ENCODE measurements at places on chromosomes 3 and 15.

DNA sequence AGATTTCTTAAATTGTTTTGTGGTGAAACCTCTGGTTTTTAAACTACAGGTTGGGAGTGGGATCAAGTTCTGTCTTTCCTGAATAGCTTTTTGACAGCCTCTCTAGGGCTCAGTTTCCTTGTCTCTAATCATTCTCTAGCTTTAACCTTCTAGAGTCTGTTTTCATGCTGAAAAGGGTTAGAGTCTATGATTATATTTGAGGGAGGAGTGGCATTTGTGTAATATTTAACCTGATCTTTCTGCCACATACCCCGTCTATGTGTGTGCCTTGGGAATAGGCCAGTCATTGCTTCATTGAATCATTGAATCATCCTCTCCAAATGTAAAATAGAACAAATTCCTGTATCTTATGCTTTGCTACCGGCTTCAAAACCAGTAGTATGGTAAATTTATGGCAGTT lies 204.9 kb downstream of the KLHL25 start:
- peak; percentile 81 for DNase-seq

- DNase-seq = peak; percentile 59
Measured at GRCh38 chr3:110174908-110175307, 837.6 kb upstream of the DPPA4 start.

DNA sequence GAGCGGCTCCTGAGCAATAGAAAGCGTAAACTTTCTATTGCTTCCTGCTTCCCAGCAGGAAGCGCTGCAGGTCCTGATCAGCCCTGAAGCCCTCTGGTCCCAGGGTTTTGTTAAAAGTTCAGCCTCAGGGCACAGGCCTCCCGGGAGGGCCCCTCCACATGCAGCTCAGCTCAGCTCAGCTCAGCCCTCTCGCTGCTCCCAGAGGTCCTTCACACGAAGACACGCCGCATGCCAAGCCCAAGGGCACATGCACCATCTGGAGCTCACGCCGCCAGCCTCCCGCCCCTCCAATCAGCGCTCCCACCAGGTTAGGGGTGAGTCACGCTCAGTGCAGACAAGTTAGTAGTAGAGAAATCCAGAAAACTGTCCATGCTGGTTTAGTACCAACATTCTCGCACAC lies 12.7 kb downstream of the TKT start:
- DNase-seq = no peak

DNA sequence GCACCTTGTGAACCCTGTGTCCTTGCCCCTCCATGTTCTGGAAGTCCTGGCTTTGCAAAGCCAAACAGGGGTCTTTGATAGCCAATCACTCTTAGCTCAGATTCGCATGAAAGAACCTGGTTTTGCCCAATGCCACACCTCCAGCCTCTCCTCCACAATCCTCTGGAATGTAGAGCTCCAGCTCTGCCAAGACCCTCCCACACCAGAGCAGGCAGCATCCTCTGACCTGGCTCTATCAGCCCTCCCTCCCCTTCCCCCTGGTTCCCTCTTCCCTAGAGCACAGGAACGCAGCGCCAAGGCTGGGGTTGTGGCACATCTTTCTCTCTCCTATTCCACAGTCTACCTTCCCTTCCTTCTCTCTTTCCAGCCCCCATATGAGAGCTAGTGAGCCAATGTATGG lies 133.3 kb downstream of the RPLP1 start:
- DNase-seq = no peak

DNA sequence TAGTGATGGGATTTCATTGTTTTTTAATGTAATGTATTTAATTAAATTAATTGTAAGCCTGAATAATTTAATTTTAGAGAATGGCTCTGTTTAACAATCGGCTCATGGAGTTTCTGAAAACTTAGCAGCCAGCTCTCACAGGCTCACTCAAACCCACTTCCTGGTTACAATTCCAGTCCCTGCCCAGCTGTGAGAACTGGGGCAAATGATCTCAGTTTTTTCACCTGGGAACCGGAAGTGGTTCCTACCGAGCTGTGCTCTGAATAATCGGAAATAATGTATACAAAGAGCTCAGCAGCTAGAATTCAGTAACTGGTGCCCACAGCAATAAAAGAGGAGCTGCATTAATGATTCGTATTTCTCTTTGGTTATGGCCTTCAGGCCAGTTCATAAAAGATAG lies 244.3 kb upstream of the MCTP2 start:
- DNase-seq = no peak

- DNase-seq = no peak
Measured at GRCh38 chr3:69425249-69425648, 39.4 kb upstream of the FRMD4B start.

Data from RCC 7860 (cell line).